ENCODE measurements at places on chromosomes 5 and 9. TPM values are rescaled to one million over a fixed set of nuclear protein-coding genes. Genes with fewer than 3 reads are reported as not detected.

The SLC6A7 gene
- not detected for total RNA-seq

DNA sequence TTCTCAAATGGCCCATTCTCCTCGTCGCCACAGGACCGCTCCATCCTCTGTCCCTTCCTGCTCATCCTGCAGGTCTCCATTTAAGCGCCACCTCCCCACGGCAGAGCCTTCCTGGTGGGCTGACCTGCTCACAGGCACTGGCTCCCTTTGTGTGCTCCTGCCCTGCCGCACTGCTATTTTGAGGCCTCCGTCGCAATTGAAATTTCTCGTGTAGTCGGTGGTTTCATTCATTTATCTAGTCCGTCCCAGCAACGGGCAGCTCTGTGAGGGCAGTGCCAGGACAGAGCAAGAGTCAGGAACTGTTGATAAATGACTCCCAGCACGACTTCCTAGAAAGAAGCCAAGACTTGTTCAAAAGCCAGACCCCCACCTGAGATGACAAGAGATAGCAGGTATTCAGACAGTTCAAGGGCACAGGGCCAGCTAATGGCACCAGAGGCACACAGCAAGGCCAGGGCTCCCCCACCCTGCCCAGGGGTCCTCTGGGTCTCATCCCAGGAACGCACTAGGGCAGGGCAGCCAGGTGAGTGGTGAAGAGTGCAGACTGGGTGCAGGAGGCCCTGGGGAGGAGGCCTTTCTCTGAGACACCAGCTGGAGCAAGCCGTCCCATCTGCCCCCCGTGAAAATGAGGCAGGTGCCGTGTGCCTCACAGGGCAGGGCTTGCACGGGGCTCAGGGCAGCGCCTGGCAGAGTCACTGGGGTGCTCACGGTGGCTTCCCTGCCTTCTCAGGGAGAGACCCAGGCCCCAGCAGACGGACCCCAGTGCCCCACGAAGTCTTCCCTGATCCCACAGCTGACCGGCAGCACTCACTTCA lies 36.9 kb downstream of the FAM78A start:
- no peak for DNase-seq

GRCh38 chr5:168088410-168089173 lies 202.9 kb upstream of the WWC1 start:
- DNase-seq: no peak

GRCh38 chr5:138978581-138978980 lies 103.4 kb upstream of the LRRTM2 start:
- DNase-seq: no peak

DNA sequence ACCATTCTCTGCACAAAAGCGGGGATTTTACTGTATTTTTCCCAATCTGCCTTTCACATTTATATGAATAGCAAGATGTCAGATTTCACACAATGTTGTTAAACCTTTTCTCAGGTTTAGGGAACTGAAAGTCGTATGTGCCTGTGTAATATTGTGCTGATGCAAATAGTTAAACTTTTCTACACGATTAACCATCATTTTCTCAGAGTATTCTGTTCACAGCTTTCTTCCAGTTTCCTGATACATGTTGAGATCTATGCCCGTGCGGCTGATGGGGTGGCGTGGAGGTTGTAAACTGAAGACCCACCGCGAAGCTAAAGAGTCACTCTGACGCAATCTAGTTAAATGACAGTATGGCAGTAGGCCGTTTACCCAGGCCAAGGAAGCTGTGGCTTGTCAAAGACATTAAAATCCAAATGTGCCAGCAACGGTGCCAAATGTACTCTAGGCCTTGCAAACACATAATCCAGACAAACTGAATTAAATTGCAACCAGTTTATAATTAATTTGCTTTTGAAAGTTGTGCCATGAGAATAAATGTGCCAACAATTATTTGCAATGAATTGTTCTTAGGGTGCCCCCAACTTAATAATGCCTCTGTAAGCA lies 145.7 kb downstream of the EBF1 start:
- no peak for DNase-seq

DNA sequence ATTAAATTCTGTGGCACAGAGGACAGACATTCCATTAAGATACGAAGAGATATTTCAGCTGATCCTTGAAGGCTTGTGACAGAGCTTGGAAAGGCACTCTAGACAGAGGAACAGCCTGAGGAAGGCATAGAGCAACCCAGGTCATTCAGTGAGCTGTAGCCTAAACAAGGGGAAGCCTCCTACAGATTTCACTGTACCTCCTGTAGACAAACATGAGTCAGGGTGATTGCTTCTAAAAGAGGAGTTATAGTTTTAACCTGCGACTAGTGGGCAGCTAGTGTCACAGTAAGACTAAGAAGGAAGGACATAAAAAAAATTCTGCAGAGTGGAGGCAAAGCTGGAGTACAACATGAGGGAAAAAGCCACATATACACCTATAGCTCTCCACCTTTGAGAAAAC lies 43.5 kb upstream of the ANKDD1B start:
- DNase-seq: no peak

- DNase-seq: no peak
Measured at GRCh38 chr5:76252437-76252836, 150.6 kb upstream of the IQGAP2 start.
